ENCODE measurements at places on chromosomes 2 and 18.

GRCh38 chr2:229539628-229540027, 174.7 kb downstream of the DNER start:
- no peak for DNase-seq

GRCh38 chr2:26043862-26044696, 10.2 kb downstream of the RAB10 start:
- no peak for DNase-seq

DNA sequence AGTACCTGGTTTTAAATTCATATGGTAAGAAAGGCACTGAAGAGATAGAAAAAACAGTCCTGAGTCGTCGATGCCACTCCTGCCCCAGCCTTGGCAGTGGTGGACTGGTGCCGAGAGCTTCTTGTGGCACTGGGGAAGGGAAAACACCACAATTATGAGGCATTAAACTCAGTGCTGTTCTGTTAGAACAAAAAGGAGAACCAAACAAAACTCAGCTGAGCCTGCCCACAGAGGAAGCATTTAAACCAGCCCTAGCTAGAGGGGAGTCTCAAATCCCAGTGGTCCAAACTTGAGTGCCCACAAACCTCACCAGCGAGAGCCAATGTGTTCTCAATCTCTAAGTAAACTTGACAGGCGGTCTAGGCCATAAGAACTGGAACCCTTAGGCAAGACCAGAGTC, 1254.5 kb upstream of the FAM98A start:
- DNase-seq, result no peak

DNA sequence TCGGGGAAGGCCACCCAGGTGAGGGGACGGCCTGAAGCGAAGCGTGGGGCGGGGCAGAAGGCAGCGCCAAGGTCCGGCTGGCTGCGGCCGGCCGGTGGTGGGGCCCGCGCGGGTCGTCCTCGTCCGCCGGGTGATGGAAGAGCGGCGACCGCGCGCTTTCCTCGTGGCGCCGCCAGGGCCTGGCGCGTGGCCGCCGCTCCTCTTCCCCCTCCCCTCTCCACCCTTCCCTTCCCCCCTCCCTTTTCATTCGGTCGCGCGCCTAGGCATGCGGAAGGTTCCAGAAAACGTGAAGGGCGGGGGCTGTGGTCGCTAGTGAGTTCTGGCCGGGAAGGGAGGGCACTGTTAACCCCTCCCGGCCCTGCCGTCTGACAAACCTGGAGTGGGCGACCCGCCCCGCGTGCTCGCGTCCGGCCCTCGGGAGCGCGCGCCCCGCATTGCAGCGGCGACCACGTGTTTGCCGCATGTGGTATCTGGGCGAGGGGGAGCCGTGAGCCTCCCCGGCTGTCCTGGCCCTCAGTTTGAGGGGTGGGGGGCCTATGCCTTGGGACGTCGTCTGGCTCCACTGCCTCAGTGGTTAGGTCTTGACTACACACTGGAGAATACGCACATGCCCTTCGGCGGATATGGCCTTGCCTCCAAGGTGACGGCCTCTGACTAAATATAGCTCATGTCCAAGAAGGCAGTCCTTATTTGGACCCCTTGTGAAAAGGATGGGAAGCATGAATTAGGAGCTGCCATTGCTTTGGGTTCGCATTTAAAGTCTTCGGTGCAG, 579 bp downstream of the MAT2A start:
- DNase-seq, result no peak

- no peak for DNase-seq
These were observed 425.3 kb downstream of the THSD7B start for GRCh38 chr2:137190411-137191195.

GRCh38 chr18:26550998-26551694, 2.8 kb upstream of the KCTD1 start:
- no peak for DNase-seq

GRCh38 chr2:202965810-202966460, 48.7 kb upstream of the NBEAL1 start:
- DNase-seq, result no peak

- no peak for DNase-seq
These were observed 167.1 kb downstream of the PID1 start for GRCh38 chr2:229104025-229104424.

GRCh38 chr2:205407984-205408383, 274.3 kb upstream of the NRP2 start:
- DNase-seq, result no peak

GRCh38 chr2:179939259-179939658, 67.8 kb downstream of the CWC22 start:
- no peak for DNase-seq

DNA sequence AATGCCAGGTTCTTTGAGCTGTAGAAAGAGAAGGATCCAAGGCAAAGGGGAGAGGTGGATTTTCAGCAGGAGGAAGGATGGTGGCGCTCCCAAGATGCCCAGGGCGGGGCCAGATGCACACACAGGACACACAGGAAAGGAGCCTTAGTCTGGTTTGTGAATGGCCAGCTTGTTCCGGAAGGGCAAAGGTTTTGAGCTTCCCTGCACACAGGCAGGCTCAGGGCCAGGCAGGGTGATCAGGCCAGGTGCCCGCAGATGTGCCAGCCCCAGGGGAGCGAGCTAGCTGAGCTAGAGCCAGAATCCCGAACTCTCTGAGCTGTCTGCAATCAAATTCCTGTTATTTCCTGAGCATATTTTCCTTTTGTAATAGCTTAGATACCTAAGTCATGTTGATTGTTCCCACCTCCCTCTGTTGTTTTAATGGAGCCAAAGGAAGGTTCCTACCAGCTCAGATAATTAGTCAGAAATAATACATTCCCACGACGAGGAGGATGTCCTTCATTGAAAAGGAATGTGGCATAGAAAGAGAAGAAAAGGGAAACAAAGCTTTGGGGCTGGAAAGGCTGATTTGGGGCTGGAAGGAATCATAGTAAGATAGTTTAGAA, 13.7 kb upstream of the OTOF start:
- DNase-seq, result no peak
